Jurkat, Clone E6-1 (cell line): ENCODE measurements at places on chromosomes 2 and 18.

- no peak for DNase-seq
Observed at GRCh38 chr18:76495435-76496193, 572 bp upstream of the ZNF516 start.

DNA sequence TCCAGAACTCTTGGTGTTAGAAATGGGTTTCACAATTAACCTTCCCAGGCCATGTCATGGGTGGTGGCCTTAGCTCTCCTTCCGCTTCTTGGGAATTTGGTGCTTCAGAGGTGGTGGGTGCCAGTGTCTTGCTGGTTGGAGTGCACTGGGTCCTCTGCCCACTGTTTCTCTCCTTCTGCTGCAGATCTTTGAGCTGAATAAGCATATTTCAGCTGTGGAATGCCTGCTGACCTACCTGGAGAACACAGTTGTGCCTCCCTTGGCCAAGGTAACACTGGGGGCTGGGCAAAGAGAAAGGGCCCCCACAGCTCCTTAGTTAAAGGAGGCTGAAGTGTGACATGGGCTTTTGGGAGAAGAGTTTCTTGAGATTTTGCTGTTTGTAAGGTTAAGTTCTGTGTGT is 32.0 kb upstream of the PRLH start:
- DNase-seq = no peak

- DNase-seq = no peak
Observed at GRCh38 chr18:74068296-74068695, 79.3 kb downstream of the FBXO15 start.

GRCh38 chr2:128469203-128469602 is 150.5 kb upstream of the HS6ST1 start:
- no peak for DNase-seq

DNA sequence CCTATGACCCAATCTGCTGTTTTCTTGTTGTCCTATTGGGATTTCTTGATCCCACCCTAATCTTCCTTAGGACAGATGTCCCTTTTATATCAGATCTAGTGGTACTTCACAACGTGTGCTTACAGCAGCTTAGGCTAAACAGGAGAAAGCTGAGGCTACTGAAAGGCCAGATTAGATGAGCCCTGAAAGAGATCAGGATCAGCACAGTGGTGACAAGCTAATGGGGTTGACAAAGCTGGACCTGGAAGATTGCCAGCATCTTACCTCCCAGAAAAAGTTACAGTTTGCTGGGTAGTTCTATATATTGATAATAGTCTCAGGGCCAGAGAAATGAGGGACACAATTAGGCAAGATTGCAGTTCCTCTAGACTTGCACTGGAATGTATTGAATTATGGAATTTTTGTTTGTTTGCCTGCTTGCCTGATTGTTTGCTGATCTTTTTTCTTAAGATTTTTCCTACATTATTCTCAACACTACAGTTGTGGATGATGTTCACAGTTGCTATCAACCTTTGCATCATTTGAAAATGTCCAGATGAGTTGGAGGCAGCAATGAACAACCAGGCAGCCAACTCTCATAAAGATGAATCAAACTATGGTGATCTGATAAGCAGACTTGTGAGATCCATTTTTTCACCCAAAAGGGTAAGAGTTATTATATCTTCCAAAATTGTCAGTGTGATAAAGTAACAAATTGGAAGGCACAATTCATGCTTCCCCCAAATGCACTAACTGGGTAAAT is 49.1 kb upstream of the PIK3C3 start:
- no peak for DNase-seq

GRCh38 chr2:91974401-91975129 is 2896.7 kb upstream of the TEKT4 start:
- DNase-seq = no peak

DNA sequence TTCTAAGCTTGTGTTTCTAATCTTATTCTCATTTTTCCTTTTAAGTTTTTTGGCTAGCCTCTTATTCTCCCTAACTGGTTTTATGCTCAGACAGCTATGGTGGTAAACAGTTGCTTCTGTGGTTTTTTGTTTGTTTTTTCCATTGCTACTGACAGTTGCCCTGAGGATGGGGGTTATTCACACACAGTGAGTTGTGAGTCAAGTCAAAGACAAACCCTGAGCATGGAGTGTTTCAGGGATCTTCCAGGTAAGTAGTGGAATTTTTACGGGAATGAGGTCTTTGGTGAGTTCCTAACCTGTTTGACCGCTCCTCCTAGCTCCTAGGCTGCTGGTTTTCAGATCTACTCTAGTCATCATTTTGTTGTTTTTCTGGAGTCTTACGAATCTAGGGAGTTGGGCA is 162.8 kb downstream of the ZNF407 start:
- no peak for DNase-seq

DNA sequence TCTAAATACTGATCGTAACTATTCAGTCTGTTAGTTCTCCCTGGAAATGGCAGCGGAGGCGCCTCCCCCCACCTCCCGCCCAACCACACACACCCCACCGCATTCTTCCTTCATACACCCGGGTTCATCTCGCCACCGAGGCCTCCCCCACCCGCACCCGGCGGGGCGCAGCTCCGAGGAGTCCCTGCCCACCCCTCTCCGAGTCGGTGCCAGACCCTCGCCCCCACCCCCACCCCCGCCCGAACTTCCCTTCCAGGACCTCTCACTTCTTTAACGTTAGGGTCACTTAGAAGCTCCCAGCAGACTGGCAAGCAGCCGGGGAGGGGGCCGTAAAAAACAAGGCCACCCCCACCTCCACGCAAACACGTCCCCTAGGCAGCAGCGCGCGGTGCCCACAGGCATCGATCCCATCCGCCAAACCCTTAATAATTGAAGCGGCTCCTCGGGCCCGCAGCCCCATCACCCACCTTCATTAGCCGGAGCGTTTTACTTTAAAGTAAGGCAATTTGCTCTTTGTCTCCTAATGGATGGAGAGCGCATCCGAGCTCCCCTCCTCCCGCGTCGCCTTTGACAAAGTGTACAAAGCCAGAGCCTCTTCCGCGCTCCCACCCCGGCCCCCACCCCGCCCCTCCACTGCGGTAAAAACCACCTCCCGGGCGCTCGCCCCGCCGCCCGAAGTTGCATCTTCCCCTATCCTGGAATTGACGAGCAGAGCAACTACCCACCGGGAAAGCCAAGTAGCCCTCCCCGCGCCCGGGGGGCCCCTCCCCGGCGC is 624 bp downstream of the ZNF516 start:
- DNase-seq = no peak

- no peak for DNase-seq
Observed at GRCh38 chr2:23718931-23719700, 207.8 kb downstream of the ATAD2B start.

DNA sequence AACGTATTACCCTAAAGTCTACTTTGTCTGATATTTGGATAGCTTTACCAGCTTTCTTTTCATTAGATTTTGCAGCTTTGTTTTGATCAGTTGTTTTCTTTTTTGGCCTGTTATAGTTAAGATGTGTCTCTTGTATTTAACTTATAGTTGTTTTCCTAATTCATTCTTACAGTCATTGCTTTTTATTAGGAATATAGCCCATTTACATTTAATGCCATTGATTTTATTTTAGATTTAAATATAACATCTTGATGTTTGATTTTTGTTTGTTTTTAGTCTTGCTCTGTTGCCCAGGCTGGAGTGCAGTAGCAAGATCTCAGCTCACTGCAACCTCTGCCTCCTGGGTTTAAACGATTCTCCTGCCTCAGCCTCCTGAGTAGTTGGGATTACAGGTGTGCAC is 215.9 kb upstream of the HDAC4 start:
- no peak for DNase-seq

DNA sequence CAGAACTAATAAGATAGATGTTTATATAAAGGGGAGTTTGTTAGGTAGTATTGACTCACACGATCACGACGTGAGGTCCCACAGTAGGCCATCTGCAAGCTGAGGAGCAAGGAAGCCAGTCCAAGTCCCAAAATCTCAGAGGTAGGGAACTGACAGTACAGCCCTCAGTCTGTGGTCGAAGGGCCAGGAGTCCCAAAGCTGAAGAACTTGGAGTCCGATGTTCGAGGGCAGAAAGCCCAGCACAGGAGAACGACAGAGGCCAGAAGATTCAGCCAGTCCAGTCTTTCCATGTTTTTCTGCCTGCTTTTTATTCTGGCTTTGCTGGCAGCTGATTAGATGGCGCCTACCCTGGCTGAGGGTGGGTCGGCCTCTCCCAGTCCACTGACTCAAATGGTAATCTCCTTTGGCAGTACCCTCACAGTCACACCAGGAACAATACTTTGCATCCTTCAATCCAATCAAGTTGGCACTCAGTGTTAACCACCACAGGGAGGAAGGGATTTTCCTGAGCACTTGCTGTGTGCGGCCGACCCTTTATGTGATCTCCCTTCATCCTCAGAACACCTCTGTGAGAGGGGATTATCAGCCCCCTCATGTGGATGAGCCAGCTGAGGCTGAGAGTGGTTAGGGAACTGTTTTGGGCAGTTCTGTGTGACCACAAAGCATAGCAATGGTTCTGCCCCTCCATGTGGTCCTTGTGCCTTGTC is 78.3 kb downstream of the RNF144A start:
- no peak for DNase-seq

- DNase-seq = no peak
Observed at GRCh38 chr2:17479875-17480274, 38.4 kb downstream of the RAD51AP2 start.

DNA sequence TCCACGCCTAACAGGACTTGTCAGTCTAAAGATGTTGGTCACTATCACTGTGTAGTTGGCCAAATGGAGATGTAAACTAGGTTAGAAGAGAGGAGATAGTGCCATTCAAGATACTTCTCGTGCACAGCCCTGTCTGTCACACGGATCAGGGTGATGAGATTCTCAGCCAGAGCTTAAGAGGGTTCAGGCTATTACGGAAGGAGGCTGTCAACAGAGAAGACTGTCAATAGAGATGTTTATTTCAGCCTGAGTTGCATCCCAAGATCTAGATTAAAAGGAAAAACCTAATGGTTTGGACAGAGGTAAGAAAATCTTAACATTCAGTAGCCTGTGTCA is 83.4 kb downstream of the AAK1 start:
- DNase-seq = no peak

- DNase-seq = no peak
Observed at GRCh38 chr18:49669403-49669802, 107.5 kb downstream of the LIPG start.

DNA sequence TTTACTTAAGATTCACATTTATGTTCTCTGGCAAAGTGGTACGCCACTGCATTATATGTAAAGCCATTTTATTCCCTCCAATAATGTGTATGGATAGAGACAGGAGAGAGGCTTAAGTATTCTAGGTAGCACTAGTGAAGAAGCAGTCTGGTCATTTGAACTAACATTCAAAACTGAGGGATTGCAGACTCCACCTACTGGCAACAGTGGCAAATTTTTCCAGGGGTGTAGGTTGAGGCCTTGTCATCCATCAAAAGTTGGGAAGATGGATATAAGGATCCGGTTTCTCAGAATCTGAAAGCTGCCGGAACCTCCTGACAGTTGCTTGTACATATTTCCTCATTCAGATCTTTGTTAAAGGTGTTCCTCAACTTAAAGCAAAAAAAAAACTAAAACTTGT is 465.5 kb upstream of the FSHR start:
- no peak for DNase-seq

GRCh38 chr2:12221584-12221983 is 475.2 kb downstream of the LPIN1 start:
- DNase-seq = no peak

GRCh38 chr2:233380995-233381637 is 26.8 kb downstream of the DGKD start:
- no peak for DNase-seq
